Endothelial cell of coronary artery (primary cell): ENCODE measurements at places on chromosomes 1 and 21. TPM values are rescaled to one million over a fixed set of nuclear protein-coding genes. Genes with fewer than 3 reads are reported as not detected.

The MAPKAPK2 gene
- total RNA-seq, result 28.9 and 34.9 TPM in 2 replicates

The HSD11B1 gene
- total RNA-seq, result 2.7 TPM in 1 of 2 replicates, not detected in the other

The OTUD3 gene
- 6.2 and 6.7 TPM in 2 replicates for total RNA-seq

The C1orf185 gene
- not detected in 2 replicates for total RNA-seq

The SPRR1B gene
- total RNA-seq, result not detected in 2 replicates
